NCI-H460 (cell line): ENCODE measurements at places on chromosomes 6 and 20. TPM values are rescaled to one million over a fixed set of nuclear protein-coding genes. Genes with fewer than 3 reads are reported as not detected.
A peak's percentile ranks its signal among the peaks of the same experiment; 100 is the strongest.

DNA sequence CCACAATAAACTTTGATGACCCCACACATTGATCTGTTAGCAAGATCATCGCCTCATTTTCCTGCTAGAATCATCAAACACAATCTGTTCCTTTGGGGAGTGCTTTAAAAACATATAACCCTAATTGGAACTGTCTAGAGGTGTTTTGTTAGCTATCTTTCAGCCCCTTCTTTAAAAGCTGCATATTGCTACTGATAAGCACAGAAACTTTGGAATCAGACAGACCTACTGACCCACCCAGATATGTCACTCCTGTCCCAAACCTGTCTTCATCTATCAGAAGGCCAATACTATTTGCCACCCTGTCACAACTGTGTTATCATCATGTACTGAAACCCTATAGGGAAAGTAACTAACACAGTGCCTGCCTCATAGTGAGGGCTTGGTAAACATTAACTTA, 172.4 kb upstream of the SASH1 start:
- DNase-seq: no peak

- DNase-seq: no peak
These were observed 12.6 kb downstream of the KCNK17 start for GRCh38 chr6:39301606-39302005.

GRCh38 chr6:50093116-50093937, 43.6 kb upstream of the DEFB112 start:
- DNase-seq: no peak

DNA sequence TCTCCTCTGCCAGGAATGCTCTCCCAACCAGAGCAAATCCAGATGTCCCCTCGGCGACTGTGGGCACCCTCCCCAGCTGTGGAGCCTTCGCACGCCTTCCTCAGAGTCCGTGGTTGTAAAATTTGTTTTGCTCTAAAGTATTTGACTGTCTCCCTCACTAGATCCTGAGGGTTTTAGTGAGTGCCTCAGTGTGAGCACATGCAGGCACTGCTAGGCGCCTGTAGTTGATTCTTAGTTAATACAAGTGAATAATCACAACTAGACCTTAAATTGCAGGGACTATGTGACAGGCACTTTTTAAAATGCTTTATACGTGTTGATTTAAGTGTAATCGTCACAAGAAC, 680 bp upstream of the MTCH1 start:
- DNase-seq: no peak

- peak; percentile 81 for DNase-seq
These were observed 1066.8 kb upstream of the CITED2 start for GRCh38 chr6:140441256-140441655.

GRCh38 chr6:75386050-75386770, 101.6 kb upstream of the TMEM30A start:
- DNase-seq: no peak

GRCh38 chr20:5128886-5129285, 2.1 kb downstream of the CDS2 start:
- DNase-seq: no peak

GRCh38 chr6:169849396-169849795, 98.0 kb downstream of the ERMARD start:
- DNase-seq: no peak

DNA sequence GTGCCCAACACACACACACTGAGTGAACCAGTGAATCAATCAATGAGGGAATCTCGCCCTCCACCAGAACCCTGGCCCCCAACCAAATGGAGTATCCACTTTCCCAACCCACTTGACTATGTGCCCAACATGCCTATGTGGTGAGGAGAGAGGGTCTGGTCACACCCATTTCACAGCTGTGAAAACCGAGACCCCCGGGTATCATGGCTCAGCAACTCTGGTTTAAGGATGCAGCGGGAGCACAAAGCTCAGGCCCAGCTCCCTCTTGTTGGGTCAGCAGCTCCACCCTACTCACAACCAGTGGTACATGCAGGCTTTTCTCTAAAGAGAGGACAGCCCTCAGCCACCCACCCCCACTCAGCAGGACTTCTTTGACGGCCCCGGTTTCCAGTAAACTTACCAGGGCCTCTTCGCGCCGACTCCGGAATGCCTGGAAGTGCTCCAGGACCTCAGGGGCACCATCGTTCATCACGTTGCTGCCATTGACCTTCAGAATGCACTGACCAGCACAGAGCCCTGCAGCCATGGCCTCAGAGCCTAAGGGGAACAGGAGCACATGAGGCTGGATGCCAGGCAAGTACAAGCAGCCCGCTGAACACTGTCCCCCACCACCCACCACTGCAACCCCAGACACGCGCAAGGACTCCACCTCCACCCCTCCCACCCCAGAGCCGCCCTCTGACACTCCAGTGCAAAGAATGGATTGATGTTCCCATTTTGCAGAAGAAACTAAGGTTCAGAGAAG, 174.7 kb downstream of the PREX1 start:
- no peak for DNase-seq

DNA sequence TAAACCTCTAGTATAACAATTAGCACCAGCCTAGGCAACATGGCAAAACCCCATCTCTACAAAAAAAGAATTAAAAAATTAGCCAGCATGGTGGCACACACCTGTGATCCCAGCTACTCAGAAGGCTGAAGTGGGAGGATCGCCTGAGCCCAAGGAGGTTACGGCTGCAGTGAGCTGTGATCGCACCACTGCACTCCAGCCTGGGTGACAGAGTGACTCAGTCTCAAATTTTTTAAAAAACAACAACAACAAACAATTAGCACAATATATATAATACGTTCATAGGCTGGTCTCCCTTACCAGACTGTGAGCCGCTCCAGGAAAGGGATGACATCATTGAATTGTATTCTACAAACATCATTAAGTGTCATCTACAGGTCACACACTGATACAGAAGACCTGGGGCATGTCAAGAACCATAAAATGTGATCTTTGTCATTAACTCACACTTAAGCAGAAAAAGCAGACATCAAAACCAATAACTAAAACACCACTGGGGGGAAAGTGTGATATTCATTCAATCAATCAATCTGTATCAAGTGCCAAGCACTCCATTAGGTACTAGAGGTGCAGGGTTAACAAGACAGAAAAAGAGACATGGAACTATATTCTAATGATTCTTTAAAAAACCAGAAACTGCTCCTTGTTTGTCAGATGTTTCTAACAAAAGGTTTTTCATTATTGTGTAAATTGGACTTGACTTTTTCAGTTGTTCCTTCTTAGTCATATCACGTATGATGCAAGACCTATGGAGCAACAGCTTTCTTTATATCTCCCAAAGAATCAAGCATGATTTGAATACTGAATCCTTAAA, 17.8 kb downstream of the MAP3K5 start:
- DNase-seq: peak; percentile 20

GRCh38 chr20:58567437-58567836, 52.2 kb upstream of the APCDD1L start:
- DNase-seq: no peak

DNA sequence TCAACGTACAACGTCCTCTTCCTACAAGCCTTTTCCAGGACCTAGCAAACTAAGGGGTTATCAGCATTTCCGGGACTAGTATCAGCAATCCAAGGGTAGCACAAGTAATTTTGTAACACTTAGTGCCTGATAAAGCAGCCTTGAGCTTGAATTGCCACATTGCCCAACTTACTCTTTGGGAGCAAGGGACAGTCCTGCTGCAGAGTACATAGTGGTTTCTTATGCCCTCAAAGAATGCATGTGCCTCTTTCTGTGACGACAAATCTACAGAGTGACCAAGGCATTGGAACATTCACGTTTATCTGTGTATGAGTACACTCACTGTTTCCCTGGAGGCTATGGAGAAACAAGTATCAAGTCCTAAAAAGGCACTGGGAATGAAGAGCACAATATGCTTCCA, 3.2 kb upstream of the ID4 start:
- no peak for DNase-seq

DNA sequence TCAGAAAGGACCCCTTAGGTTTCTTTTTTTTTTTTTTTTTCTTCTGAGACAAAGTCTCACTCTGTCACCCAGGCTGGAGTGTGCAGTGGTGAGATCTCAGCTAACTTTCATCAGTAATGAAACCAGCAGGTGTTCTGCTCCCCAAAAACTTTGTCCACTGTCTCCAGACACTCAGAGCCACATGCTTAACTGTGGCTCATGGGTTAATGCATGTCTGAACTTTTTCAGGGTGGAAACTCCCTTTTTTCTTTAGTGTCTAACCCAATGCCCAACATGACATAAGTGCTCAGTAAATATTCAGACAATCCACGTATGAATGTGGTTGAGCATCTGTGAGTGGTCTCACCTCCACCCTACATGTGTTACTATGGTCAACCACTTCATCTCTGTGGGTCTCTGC, 45.4 kb downstream of the MYB start:
- DNase-seq: no peak

DNA sequence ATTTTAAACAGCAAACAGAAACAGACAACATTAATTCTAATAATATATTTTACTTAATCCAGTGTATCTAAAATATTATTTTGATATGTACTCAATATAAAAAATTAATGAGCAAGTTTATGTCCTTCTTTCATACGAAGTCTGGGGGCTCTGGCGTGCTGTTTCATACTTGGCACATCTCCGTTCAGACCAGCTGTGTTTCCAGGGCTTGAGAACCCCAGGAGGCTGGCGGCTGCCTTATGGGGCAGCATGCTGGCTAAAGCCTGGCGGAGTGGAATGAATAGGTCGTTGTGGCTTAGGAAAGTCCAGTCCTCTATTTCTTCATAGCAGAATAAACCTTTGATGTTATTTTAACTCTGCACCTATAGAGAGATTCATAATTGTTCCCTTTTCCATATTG, 43.3 kb downstream of the DUSP22 start:
- no peak for DNase-seq

GRCh38 chr20:62922451-62922921, 3.8 kb downstream of the DIDO1 start:
- peak; percentile 70 for DNase-seq

GRCh38 chr20:25579081-25579770, 6.1 kb downstream of the NINL start:
- no peak for DNase-seq

GRCh38 chr6:144690133-144690532, 405.0 kb downstream of the UTRN start:
- DNase-seq: no peak

- DNase-seq: no peak
These were observed 238.2 kb downstream of the SOX4 start for GRCh38 chr6:21831521-21832291.

DNA sequence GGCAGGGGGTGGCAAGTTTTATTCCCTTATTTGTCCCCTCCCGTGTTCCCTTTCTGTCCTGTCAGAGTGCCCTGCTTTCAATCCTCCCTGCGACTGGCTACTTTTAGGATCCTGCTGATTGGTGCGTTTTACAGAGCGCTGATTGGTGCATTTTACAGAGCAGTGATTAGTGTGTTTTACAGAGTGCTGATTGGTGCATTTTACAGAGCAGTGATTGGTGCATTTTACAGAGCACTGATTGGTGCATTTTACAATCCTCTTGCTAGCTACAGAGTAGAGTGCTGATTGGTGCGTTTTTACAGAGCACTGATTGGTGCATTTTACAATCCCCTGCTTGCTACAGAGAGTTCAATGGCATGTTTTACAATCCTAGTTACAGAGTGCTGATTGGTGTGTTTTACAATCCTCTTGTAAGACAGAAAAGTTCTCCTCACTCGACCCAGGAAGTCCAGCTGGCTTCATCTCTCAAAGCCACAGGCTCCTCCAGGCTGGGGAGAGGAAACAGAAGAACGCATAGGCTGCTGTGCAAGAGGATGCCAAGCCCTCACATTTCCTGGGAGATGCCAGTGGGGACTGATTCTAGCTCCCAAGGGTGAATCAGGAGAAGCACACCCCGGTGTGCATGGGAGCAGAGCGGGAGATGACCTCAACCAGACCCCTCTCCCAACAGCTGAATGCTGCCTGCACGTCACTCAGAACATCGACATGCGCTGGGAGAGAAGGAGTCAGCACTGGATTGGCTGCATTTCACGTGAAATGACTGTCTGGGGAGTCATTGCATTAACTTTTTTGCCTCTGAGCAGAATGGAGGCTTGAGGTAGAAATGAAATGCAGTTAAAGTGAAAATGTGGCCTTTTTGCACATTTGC, 48.3 kb upstream of the SLC22A23 start:
- no peak for DNase-seq

- peak; percentile 63 for DNase-seq
These were observed 16.1 kb upstream of the SERPINB1 start for GRCh38 chr6:2857580-2858337.

DNA sequence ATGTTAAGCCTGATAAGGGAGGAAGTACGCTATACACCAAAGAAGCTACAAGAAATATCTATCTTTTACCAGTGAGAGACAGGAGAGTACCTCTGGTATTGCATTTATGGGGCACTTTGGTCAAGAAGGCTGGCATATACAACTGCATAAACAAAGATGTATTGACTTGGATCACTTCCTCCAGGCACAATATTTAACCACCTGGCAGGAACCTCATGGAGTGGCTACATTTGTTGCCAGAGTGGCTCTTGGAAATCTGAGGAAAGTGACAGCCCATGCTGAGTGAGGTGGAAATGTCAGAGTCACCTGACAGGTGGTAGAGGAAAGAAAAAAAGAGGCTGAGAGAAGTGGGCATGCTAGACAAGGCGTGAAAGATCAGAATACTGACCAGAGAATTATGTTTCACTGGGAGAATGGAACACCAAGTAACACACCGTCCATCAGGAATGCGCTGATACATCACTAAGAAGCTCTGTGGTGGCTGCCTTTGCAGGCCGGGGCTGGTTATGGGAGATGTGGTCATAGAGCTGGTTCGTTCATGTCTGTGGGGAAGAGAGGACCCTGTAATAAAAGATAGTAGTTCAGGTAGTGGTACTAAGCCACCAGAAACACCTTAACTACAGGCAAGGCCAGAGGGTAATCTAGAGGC, 61.4 kb upstream of the UFL1 start:
- DNase-seq: no peak

DNA sequence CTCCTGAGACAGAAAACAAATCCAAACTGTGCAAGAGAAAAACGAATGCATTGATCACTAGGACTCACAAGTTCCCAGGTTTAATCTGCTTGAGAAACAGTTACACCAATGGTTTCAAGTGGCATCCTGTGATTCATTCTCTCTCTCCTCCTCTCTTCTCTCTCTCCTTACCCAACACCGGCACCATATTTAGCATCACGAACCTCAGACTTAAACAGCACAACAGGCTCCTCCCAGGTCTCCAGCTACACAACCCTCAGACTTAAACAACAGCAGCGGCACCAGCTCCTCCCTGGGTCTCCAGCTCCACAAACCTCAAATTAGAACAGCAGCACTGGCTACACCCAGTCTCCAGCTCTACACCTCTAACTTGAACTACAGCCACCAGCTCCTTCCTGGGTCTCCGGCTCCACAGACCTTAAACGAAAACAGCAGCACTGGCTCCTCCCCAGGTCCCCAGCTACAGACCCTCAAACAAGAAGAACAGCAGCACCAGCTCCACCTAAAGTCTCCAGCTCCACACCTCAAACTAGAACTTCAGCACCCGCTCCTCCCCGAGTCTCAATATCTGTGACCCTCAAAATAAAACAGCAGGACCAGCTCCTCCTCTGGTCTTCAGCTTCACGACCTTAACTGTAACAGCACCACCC, 355.9 kb downstream of the PREX1 start:
- no peak for DNase-seq

Gene C20orf144
- total RNA-seq: not detected in 2 replicates

Gene KIF25
- total RNA-seq: not detected in 2 replicates

Gene ADTRP
- total RNA-seq: 0.25 TPM in 1 of 2 replicates, not detected in the other

Gene LY86
- total RNA-seq: not detected in 2 replicates

Gene ATRN
- 28.5 and 35.6 TPM in 2 replicates for total RNA-seq

Gene PGC
- not detected in 2 replicates for total RNA-seq

Gene CYP39A1
- total RNA-seq: 9.1 and 10.6 TPM in 2 replicates

Gene KIF6
- 0.23 TPM in 1 of 2 replicates, not detected in the other for total RNA-seq

Gene BMP6
- total RNA-seq: 30.8 and 33.2 TPM in 2 replicates

Gene SNX21
- 13.1 and 13.3 TPM in 2 replicates for total RNA-seq

Gene ETV7
- total RNA-seq: 0.52 and 0.63 TPM in 2 replicates

Gene OR2H1
- not detected in 2 replicates for total RNA-seq
